ENCODE measurements at places on chromosomes 12 and 14.

- DNase-seq, result no peak
Measured at GRCh38 chr12:53074999-53075370, 4.2 kb downstream of the SPRYD3 start.

DNA sequence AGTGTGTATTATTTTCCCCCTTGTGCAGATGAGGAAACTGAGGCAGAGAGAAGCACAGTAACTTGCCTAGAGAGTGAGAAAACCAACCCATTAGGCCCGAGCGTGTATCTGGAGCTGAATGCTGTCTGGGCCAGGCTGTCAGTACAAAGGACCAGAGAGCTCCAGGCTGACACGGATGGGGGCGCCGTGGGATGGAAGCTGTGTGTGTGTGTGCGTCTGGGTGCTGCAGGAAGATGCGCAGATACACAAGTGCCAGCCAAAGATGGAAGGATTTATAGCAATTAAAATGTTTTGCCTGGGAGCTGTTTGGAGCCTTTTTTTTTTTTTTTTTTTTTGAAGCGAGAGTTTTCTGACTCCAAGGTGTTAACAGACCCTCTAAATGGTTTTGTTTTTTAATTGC lies 53.7 kb upstream of the GPATCH2L start:
- DNase-seq, result no peak

DNA sequence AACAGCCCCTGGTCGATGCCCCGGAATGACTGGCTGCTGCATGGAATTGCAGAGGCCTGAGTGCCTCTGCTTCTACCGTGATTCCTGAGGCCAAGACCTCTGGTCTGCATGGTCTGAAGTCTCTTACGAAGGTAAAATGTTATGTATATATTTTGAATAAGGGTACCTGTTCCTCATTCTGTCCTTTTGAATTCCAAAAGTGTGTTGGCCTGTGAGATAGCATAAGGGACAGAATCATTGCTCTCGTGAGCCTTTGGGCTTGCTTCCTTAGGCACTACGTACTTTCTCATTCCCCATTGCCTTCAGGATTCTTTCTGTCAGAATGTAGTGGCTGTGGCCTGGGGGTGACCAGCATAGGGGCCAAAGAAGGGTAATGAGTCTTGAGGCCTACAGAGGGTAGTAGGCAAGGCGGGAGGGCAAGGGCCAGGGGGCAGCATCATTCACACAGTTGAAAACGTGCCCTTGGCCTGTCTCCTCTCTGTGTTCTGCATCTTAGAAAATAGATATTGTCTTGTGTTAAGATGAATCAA lies 19.5 kb downstream of the TRAF3 start:
- DNase-seq, result no peak

DNA sequence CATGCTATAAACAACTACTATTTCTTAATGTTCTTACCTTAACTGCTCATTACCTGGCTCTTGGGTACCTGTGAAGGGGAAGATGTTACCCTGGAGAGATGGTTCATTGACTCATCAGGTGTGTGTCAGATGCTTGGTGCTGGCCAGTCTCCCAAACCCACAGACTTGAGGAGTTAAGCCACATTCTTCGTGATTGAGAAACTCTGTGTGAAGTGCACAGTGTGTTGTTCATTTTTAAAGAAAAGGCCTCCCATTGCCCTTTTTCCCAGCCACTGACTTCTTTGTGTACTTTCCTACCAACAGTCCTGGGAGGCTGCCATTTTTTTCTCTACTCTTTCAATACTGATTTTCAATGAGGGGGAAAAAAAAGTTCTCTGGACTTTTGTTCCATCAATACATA lies 3.2 kb downstream of the MGST1 start:
- no peak for DNase-seq

GRCh38 chr14:23294734-23295561 lies 7.7 kb downstream of the PPP1R3E start:
- DNase-seq, result peak; percentile 39

DNA sequence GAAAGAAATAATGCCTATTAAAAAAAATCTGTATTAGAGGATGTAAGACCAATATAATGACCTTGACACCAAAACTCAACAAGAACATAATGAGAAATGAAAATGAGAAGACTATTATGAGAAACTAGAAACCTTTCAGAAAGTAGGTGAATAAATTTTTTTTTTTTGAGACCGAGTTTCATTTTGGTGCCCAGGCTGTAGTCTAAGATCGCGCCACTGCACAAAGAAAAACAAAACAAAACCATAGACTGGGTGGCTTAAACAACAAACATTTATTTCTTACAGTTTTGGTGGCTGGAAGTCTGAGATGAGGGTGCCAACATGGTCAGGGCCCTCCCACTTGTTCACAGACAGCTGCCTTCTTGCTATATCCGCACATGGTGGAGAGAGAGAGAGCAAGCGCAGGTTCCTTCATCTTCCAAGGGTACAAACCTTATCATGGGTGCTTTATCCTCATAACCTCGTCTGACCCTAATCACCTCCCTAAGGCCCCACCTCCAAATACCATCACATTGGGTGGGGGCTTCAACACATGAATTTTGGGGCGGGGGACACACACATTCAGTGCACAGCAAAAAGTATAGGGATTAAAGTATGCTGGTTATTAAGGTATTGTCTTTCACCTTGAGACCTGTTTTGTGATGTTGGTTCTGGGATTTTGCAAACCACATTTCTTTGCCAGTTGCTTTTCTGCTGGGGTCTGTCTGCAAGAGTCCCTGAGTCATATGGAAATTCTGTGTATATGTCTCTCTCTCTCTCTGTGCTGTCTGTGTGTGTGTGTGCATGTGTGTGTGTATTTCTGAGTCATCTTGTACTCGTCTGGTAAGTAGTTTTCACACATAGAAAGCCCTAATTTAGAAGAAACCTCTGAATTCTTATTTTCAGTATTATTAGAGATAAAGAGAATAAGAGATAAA lies 26.2 kb downstream of the ZCRB1 start:
- DNase-seq, result peak; percentile 2

GRCh38 chr14:60278350-60278749 lies 29.3 kb downstream of the PPM1A start:
- DNase-seq, result no peak

DNA sequence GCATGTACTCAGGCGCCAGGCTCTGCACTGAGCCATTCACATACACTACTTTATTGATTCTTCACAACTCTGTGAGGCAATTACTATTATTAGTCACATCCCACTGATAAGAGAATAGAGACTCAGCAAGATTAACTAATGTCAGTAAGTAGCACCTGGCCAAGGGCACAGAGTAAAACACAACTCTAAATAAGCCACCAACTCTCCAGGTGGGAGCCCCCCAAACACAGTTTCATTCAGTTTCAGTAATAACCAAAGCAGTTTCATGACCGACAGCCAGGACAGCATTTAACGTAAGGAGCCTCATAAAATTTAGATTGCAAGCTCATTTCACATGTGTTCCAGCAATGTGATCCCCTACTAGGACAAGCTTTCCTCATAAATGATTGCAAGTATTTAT lies 323.1 kb upstream of the CCDC196 start:
- DNase-seq, result no peak

All from SW480 (cell line).